ENCODE measurements at places on chromosomes 12 and 14.

- no peak for DNase-seq
These were observed 233.8 kb downstream of the CACNA1C start for GRCh38 chr12:2286461-2287131.

- no peak for DNase-seq
These were observed 39.7 kb downstream of the PSMA6 start for GRCh38 chr14:35331605-35332516.

DNA sequence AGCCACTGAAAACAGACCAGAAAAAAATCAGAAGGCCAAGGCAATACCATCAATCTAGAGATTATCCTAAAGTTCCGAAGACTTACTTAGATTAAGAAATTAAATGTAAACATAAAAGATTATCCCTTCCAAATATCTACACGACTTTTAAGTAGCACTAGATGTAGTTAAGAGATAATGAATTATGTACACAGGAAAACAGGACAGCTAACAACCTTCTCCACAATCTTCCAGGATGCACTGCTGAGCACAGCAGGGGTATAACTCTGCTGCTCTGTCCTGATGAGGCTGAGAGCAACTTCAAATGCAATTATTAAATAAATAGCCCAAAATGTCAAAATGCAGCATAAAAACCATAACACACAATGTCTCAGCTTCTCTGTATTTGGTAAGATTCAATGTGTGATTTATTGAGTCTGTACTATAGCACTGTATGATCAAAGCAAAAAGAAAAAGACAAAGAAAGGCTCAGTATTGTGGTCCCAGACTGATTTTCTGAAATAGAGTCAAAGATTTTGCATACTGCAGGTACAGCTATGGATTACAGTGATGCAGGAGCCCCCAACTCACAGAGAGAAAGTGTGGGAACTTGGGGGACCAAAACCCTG is 56.9 kb downstream of the TMTC1 start:
- no peak for DNase-seq

DNA sequence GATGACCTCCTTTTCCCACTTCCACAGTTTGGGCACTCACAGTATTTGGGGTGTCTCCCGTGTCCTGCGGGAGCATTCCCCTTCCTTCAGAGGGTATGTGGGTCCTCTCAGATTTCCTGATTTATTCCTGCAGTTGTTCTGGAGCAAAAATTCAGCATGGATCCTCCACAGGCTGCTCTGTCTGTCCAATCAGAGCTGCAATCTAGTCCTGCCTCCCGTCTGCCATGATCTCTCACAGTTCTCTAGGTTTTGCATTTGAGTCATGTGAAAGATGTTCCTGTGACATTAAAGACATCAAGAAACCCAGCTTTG is 435.9 kb downstream of the TMTC2 start:
- DNase-seq = no peak

- no peak for DNase-seq
These were observed 763.4 kb downstream of the LRFN5 start for GRCh38 chr14:42370056-42370455.

GRCh38 chr12:93972411-93973208 is 175.8 kb upstream of the PLXNC1 start:
- DNase-seq = no peak

DNA sequence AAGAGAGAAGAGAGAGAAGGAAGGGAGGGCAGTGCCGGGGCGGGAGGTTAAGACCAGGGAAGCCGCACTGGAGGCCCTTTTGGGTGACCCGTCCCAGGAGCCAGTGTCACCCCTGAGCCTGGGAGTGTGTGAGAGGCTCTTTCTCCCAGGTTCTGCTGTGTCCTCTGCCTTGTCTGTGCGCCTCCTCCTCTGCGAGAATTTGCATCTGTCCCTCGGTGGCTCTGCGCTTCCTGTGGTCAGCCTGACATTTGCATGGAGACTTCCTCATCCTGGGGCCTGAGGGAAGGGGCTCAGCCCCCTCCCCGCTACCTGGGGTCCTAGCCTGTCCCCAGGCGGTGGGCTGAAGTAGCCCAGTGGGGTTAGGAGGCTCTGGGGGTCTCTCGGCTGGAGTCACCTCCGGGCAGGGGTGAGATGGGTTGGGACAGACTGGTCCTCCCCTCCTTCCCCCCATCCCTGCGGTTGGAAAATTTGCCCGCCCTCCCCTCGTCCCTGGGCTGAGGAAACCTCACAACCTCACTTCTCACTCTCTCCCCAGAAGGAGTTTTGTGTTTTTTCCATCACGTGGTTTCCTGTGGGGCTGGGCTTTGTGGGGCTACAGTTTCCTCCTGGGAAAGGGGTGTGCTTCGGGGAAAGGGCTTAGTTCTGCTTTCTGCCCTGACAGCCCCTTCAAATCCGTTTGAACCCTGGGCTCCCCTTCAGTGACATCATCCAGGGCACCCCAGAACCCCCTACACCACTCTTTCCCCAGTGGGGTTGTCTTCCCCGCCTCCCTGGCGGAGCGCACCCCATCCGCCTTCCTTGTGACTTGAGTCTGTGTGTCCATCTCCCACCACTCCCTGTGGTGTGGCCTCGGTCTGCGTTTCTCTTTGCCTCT is 2.5 kb downstream of the PTPN6 start:
- DNase-seq = peak; percentile 77

GRCh38 chr14:52935833-52936232 is 15.0 kb downstream of the FERMT2 start:
- DNase-seq = no peak
